ENCODE measurements at places on chromosomes 3 and 15.

GRCh38 chr3:169171739-169172138 lies 491.8 kb downstream of the MECOM start:
- DNase-seq, result no peak

GRCh38 chr3:150697646-150698045 lies 6.1 kb downstream of the ERICH6 start:
- no peak for DNase-seq

DNA sequence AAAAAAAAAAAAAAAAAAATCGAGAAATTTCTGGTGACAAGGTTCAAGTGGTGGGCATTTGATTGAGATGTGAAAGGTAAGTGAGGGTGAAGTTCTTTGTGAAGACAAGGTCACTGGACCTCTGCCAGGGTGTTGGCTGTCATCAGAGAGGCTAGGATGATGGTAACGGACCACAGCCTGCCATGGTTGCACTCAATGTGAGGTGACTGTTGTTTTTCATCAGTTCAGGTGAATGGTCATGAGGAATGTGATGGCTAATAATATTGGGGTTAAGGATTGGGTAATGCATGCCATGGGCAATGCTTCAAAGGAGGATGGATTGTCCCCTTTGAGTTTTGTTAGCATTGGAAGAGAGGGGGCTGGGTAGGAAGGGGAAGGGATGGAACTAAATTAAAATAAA lies 4.3 kb upstream of the ALPK3 start:
- no peak for DNase-seq

DNA sequence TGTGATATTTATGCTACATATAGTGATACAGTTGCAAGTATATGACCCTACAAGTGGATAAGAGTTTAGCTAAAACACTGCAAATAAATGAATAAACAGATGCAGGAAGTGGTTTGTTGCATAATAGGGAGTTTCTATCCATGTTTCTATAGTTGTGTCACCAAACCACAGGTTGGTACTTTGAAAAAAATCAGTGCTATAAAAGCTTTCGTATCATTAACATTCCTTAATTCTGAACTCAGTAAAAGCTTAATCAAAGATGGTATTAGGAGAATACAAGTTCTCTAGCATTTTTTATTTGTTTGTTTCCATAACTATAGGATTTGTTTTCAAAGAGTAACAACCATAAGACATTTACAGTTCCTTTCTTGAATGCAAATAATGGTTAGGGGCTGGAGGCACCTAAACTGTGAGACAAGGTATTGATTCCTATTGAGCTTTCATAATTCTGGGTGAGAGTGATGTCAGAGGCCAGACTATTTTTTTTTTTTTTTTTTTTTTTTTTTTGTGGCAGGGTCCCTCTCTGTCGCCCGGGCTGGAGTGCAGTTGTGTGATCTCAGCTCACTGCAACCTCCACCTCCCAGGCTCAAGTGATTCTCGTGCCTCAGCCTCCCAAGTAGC lies 29.6 kb downstream of the CPOX start:
- no peak for DNase-seq

DNA sequence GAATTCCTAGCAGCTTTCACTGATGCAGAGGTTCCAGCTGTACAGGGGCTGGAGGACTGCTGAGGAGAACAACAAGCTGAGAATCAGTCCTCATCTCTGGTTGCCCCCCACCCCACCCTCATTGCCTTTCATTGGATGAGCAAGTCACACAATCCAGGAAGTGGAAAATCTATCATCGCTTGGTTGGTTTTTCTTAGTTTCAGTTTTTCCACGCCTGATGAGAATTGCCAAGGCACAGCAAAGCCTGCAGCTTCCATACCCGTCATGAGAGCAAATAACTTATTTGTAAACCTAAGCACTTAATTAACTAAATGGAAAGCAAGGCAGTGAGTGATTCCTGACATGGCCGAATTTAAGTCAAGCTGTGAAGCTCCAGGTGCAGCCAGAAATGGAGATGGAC lies 21.4 kb upstream of the LIPC start:
- DNase-seq, result peak; percentile 78

GRCh38 chr3:16174389-16174788 lies at the start of gene GALNT15:
GALNT15 (plus strand) TSS chr3:16174680; CDS start chr3:16175152, 472 bp downstream.
- peak; percentile 88 for DNase-seq

DNA sequence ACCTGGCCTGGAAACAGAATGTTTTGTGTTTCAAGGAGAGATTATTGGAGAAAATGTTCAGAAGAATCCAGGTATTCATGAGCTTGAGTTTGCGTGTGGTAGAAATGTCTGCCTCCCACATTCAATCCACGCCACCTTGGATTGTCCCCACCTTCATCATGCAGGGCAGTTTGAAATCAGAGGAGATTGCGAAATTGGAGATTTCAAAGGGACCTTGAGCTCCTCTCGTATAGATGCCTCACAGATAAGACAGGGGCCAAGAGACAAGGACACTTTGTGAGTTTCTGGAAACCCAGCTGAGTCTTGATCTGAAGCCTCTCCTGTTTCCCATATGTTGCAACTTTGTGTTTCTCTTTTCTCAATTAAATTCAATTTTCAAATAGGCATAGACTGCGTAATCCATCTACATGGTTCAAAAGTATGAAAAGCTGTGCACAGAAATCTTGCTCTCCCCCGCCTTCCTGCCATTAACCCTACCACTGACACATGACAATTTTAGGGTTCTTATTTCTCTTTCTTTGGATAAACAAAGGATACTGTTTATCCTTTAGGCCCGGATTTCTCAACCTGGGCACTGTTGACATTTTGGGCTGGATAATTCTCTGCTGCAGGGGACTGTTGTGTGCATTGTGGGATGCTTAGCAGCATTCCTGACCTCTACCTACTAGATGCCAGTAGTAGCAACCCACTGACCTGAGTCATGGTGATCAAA lies 53.8 kb downstream of the CMTM8 start:
- DNase-seq, result no peak

GRCh38 chr15:51879555-51879954 lies 50.1 kb downstream of the TMOD3 start:
- DNase-seq, result peak; percentile 21

DNA sequence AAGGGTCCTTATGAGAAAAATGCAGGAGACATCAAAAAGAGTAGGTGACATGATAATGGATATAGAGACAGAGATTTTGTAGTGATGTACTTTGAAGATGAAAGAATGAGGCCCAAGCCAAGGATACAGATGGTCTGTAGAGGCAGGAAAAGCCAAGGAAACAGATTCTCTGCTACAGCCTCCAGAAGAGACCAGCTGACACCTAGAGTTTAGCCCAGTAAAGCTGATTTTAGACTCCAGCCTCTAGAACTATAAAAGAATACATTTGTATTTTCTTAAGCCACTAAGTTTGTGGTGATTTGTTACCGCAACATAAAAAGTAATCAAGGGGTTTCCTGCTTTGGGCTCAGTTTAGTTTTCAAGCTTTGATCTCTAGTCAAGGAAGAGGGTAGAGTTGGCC lies 64.8 kb downstream of the STRIT1 start:
- no peak for DNase-seq
